Cardiac atrium fibroblast (primary cell): ENCODE measurements at places on chromosomes 5 and 9. TPM values are rescaled to one million over a fixed set of nuclear protein-coding genes. Genes with fewer than 3 reads are reported as not detected.

The PCDHA13 gene
- not detected in 2 replicates for total RNA-seq

The TEK gene
- total RNA-seq: 3.2 and 10.5 TPM in 2 replicates

The ADAMTS16 gene
- total RNA-seq: not detected in 2 replicates

The GRIA1 gene
- 1.3 TPM in 1 of 2 replicates, not detected in the other for total RNA-seq

The GDF9 gene
- not detected in 2 replicates for total RNA-seq
